Kidney (tissue), 22 donors: ENCODE measurements at places on chromosomes 5 and 9. TPM values are rescaled to one million over a fixed set of nuclear protein-coding genes. Genes with fewer than 3 reads are reported as not detected.
A peak's percentile ranks its signal among the peaks of the same experiment; 100 is the strongest.

Gene MAN1B1
- total RNA-seq, result 63.2 TPM

- no peaks in the 10 kb centered on the region for H3K36me3 ChIP-seq
- H3K4me3 ChIP-seq, result no peak overlapping the region
- no peak for DNase-seq
- H3K4me1 ChIP-seq, result no peaks in the 10 kb centered on the region
Observed at GRCh38 chr5:54653956-54654614, 136.5 kb downstream of the SNX18 start.

DNA sequence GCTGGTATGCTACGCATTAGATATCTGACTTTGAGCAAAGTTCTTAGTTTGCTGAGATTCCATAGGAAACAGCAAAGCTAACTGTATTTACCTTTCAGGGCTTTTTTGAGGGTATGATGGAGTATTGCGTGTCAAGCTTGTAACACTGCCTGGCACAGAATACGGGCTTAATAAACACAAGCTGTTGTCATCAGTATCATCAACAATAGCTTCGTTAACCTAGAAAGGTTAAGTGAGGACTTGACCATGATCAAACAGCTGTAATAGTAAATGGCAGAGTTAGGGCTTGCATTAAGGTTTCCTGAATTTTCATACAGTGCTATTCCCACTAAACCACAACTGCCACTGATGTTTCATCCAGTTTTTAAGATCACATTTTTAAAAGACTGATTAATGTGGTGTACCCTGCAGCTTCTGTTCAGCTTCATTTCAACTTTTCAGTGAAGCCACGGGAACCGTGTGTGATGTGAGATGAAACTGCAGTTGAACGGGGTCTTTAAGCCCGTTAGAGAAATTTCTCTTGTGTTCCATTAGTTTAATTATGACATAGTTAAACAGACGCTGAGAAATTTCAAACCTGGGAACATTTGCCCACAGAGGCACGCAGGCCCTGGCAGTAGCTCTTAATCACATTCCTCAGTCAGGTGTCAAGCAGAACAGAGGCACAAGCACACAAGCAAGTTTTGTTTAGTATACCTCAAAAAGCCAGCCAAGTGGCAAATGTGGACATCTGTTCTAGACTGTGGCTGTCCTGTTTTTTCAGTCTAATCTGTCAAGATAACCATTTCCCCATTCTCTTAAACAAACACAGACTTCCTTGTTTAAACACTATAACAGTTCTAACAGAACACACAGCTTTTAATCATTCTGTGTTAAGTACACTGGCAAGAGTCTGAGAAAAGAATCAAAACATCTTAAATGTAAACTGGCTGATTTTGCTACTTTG lies 147.1 kb downstream of the ZNF608 start:
- H3K4me1 ChIP-seq, result peaks cover 6% of the 10 kb centered on the region
- no peak overlapping the region for H3K4me3 ChIP-seq
- no peaks in the 10 kb centered on the region for H3K36me3 ChIP-seq
- no peaks in the 10 kb centered on the region for H3K27me3 ChIP-seq

GRCh38 chr5:178624631-178625546 lies 2.0 kb downstream of the CLK4 start:
- H3K4me3 ChIP-seq, result peak overlapping the region; percentile 96
- peaks cover 6% of the 10 kb centered on the region for H3K36me3 ChIP-seq
- H3K4me1 ChIP-seq, result peaks cover 13% of the 10 kb centered on the region
- DNase-seq, result peak; percentile 55
- H3K27me3 ChIP-seq, result no peaks in the 10 kb centered on the region

Gene GABRA6
- not detected for total RNA-seq

GRCh38 chr9:133758228-133758627 lies 20.1 kb upstream of the SARDH start:
- no peak for DNase-seq
- no peaks in the 10 kb centered on the region for H3K36me3 ChIP-seq
- H3K4me1 ChIP-seq, result peaks cover 4% of the 10 kb centered on the region
- H3K4me3 ChIP-seq, result no peak overlapping the region

GRCh38 chr9:137664676-137665075 lies 45.9 kb downstream of the EHMT1 start:
- H3K4me1 ChIP-seq, result no peaks in the 10 kb centered on the region
- H3K27ac ChIP-seq, result no peak overlapping the region
- no peak for DNase-seq
- no peaks in the 10 kb centered on the region for H3K36me3 ChIP-seq
- no peak overlapping the region for H3K4me3 ChIP-seq

GRCh38 chr5:150322202-150322601 lies 19.5 kb upstream of the ARSI start:
- no peak overlapping the region for H3K4me3 ChIP-seq
- no peaks in the 10 kb centered on the region for H3K36me3 ChIP-seq
- no peaks in the 10 kb centered on the region for H3K27me3 ChIP-seq
- H3K4me1 ChIP-seq, result peaks cover 5% of the 10 kb centered on the region
- DNase-seq, result no peak
- no peak overlapping the region for H3K27ac ChIP-seq

- no peaks in the 10 kb centered on the region for H3K4me1 ChIP-seq
- no peaks in the 10 kb centered on the region for H3K36me3 ChIP-seq
- no peak overlapping the region for H3K27ac ChIP-seq
- no peak overlapping the region for H3K4me3 ChIP-seq
- no peaks in the 10 kb centered on the region for H3K27me3 ChIP-seq
Observed at GRCh38 chr5:15248731-15249130, 251.2 kb upstream of the FBXL7 start.

GRCh38 chr5:87069974-87070608 lies 197.6 kb upstream of the RASA1 start:
- H3K4me1 ChIP-seq, result no peaks in the 10 kb centered on the region
- no peaks in the 10 kb centered on the region for H3K27me3 ChIP-seq
- DNase-seq, result no peak
- no peaks in the 10 kb centered on the region for H3K36me3 ChIP-seq
- no peak overlapping the region for H3K27ac ChIP-seq
- no peak overlapping the region for H3K4me3 ChIP-seq

- no peaks in the 10 kb centered on the region for H3K36me3 ChIP-seq
- no peaks in the 10 kb centered on the region for H3K27me3 ChIP-seq
- no peak overlapping the region for H3K4me3 ChIP-seq
Observed at GRCh38 chr5:124877501-124878146, 131.2 kb upstream of the ZNF608 start.

DNA sequence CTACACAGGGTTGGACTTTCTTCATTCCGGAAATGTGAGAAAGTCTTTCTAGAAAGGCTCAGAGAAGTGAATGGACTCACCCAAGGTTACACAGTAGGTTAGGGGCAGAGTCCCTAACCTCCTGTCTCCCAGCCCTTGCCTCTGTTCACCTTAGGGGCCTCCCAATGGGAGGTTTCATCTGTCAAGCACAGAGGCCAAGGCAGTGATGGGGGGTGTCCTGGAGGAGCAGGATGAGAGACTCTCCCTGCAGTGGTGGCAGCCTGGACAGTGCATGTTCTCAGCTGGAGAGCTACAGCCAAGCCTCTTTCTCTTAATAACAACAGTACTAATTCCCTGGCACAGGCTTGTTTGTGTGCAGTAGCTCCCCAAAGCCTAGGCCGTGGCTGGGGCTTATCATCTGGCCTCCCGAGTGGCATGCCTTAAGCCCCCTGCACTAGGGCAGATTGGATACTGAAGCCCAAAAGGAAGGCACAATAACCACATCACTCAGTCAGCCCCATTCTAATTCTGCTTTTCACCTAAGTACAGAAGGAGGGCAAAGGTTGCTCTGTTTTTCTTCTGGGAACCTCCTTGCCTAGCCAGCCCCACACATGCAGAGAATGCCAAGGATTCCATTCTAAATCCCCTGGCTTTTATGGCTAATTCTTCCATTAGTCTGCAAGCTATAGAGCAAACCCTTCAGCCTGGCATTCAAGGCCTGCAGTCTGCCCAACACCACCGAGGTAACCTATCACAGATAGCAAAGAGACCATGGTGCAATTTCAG lies 50.2 kb upstream of the XPA start:
- H3K4me1 ChIP-seq, result no peaks in the 10 kb centered on the region
- no peak overlapping the region for H3K4me3 ChIP-seq
- H3K36me3 ChIP-seq, result no peaks in the 10 kb centered on the region
- DNase-seq, result peak; percentile 16
- H3K27ac ChIP-seq, result no peak overlapping the region

DNA sequence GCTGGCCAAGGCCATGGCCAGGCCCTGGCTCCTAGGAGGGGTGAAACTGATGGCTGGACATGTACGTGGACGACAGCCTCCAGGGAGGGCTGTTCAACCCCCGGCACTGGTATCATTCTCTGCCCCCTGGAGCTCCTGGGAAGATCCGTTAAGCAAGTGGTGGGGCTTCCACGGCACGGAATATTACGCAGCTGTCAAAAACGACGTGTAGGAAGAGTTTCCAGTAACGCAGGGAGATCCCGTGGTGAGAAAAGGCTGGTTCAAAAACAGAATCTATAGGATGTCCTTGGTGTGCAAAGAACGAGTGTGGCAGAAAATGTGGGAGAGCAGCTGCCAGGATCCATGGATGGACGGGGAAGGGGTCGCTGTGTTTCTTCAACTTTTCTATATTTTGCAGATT lies 36.3 kb upstream of the TMEM250 start:
- H3K27ac ChIP-seq, result no peak overlapping the region
- H3K27me3 ChIP-seq, result peaks cover 8% of the 10 kb centered on the region
- H3K4me1 ChIP-seq, result no peaks in the 10 kb centered on the region

Gene KCNT1
- not detected for total RNA-seq

GRCh38 chr9:96171728-96172127 lies 130.2 kb downstream of the HSD17B3 start:
- no peaks in the 10 kb centered on the region for H3K27me3 ChIP-seq
- DNase-seq, result no peak
- H3K4me1 ChIP-seq, result no peaks in the 10 kb centered on the region
